ENCODE measurements at places on chromosomes 11 and 22.

GRCh38 chr22:47167056-47167455 lies 404.6 kb downstream of the TBC1D22A start:
- DNase-seq, result no peak

GRCh38 chr11:62499944-62500649 lies 46.5 kb downstream of the AHNAK start:
- no peak for DNase-seq

DNA sequence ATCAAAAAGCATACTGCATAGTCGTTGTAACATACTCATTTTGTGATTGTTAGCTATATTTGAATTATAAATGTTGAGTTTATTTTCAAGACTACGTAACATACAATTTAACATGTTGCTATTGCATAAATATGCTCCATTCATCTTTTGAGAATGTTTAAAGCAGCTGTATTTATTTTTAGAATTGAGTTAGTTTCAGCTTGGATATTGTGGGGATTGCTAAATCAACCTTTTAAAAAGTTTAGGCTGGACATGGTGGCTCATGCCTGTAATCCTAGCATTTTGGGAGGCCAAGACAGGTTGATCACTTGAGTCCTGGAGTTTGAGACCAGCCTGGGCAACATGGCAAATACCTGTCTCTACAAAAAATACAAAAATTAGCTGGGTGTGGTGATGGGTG lies 288.1 kb downstream of the DYNC2H1 start:
- no peak for DNase-seq

DNA sequence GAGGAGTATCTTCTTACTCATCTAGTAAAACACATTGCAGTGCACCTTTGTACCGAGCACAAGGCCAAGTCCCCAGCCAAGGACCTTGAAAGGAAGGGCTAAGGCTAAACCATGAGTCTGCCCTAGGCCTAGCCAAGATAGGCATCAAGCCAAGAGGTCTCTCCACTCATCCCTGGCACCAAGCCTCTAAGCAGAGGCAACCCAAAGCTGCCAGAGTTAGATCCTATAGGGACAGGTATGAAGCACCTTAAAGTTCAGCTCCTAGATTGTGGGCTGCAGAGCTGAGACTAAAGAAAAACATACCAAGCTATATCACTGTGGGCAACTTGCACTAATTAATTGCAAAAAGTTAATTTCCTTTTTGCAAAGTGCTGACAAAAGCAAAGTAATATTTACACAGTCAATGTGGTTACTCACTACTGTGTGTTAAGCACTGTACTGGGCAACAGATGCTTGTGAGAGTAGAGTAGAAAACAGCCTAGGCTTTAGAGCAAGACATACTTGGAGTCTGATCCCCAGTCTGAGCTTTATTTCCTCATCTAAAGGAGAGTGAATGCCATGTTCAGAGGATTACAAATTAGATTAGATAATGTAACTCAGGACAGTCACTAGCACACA lies 7.2 kb downstream of the COA4 start:
- no peak for DNase-seq

DNA sequence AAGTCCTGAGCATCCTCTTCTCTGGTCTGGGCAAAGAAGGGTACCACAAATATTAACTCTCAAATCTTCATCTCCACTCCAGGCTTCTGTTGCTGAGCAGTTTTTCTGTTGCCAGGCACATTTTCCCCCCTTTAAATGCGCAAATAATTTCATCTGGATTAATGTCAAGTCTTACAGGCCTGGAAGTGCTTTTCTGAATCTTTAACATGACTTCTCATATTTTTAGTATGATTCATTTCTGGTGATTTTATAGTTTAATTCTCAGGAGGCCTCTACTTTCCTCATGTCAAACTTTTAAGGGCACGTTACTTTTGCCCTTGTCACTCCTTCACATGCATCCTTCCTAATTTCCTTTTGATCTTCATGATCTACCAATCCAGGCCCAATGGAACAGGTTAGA lies 510.2 kb downstream of the METTL15 start:
- no peak for DNase-seq

- no peak for DNase-seq
These were observed 29.3 kb upstream of the NECTIN1 start for GRCh38 chr11:119758291-119758690.

DNA sequence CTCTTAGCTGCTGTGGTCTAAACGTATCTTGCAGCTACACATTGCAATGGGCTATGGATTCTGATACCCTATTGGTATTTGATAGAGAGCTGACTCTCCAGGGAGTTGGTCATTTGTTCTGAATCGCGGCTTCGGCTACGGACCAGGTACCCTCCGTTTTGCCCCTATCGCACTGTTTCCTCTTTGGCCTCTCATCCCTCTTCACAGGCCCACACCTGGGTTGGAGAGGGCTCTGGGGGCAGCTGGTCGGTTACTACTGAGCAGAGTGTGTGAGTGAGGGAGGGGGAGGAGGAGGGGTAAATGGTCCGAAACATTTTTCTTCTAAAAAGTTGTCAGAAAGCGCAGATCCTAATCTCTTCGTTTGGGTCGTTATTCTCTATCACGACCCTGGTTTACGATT lies 48.8 kb upstream of the HSD17B12 start:
- no peak for DNase-seq

DNA sequence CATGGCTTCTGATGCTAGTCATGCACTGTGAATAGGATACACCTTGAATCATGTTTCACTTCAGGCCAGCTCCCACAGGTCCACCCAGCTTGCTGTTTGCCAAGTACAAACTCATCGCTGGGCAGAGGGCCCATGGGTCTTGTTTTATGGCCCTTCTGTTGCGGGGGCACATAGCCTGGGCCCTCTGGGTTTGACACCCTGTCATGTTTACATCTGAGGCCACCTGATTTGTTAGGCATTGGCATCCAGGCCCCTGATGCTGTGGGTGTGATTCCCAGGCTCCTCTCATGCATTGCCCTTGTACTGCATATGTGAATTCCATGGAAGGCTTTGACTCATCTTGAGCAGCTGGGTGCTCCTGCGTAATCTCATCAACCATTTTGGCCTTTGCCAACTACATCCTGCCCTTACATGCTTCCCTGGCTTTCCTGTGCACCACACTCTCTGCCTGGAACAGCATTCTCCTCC lies 32.6 kb downstream of the PPFIBP2 start:
- DNase-seq, result no peak

DNA sequence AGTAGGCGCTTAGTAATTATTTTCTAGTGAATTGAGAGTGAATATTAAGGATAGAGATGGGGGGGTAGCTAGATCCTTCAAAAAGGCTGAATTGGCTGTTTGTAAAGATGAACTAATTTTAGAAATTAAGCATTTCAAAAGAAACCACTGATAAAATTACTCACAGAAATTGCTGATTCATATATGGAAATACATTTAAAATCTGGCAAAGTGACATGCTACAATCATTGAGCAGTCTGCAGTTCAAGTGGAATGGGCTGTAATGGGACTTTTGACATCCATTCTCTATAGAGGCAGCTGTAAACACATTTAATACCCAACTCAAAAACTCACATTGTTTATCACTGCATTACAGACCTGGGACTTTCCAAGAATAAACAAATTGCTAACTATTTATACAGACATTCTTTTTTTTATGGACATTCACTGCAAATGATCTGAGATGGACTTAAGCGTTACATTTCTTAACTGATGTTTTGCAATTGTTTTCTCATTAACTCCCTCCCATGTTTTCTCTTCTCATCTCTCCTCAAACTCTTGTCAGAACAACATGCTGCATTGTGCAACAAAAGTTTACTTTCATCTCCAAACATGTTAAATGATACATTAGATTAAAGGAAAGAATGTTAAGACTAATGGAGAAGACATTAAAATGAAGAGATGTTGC lies 42.1 kb upstream of the MMP7 start:
- DNase-seq, result no peak
